ENCODE measurements at places on chromosomes 11 and 22.
A peak's percentile ranks its signal among the peaks of the same experiment; 100 is the strongest.

- no peak for DNase-seq
Observed at GRCh38 chr22:37967637-37968451, 14.3 kb downstream of the POLR2F start.

- no peak for DNase-seq
Observed at GRCh38 chr22:50315289-50316113, 8.1 kb upstream of the PLXNB2 start.

- no peak for DNase-seq
Observed at GRCh38 chr22:32073262-32073661, 30.2 kb downstream of the SLC5A1 start.

GRCh38 chr11:3161720-3162409 lies 3.2 kb downstream of the OSBPL5 start:
- DNase-seq: no peak

GRCh38 chr11:45079943-45080719 lies 66.3 kb upstream of the PRDM11 start:
- no peak for DNase-seq

GRCh38 chr22:28329186-28330073 lies 350.2 kb downstream of the TTC28 start:
- DNase-seq: no peak

DNA sequence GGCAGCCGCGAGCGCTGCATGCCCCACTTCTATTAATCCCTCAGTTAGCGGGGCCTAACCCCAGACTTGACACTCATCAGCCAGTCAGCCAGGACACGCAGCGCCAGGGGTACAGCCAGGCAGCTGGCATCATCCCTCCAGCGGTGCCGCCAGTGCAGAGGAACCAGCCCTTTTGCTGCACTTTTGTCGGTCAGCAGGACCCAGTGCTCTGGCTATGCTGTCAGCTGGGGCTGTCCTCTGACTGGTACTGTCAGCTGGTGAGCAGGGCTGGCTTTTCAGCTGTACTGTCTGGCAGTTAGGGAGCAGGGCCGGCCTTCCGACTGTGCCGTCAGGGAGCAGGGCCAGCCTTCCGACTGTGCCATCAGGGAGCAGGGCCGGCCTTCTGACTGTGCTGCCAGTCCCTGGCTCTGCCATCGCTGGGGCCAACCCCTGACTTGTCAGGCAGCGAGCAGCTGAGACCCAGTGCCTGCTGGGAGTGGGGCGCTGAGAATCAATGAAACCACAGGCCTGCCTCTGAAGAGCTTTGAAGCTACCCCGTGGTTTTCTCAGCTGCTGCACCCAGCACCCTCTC lies 115.4 kb downstream of the KIAA1671 start:
- DNase-seq: no peak

GRCh38 chr11:121163658-121164308 lies 62.7 kb downstream of the TECTA start:
- no peak for DNase-seq

DNA sequence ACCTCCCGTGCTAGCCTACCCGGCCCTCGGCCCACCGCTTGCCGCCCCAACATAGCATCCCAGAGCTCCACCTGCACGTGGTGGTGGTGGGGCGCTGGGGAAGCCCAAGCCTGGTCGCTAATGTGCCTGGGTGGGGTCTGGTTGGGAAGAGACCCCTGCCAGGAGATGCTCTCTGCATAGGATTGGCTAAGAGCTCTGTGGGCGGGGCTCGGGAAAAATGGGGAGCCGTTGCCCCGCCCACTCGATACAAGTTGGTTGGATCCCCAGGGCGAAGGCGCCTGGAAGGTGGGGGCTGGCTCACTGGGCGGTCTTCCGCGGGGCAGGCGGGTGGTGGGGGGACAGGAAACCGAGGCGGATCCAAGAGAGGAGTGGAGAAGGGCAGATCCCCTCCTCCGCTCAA lies 7.6 kb downstream of the LRRC10B start:
- DNase-seq: no peak

- DNase-seq: no peak
Observed at GRCh38 chr22:16776080-16776479, 49.1 kb downstream of the XKR3 start.

DNA sequence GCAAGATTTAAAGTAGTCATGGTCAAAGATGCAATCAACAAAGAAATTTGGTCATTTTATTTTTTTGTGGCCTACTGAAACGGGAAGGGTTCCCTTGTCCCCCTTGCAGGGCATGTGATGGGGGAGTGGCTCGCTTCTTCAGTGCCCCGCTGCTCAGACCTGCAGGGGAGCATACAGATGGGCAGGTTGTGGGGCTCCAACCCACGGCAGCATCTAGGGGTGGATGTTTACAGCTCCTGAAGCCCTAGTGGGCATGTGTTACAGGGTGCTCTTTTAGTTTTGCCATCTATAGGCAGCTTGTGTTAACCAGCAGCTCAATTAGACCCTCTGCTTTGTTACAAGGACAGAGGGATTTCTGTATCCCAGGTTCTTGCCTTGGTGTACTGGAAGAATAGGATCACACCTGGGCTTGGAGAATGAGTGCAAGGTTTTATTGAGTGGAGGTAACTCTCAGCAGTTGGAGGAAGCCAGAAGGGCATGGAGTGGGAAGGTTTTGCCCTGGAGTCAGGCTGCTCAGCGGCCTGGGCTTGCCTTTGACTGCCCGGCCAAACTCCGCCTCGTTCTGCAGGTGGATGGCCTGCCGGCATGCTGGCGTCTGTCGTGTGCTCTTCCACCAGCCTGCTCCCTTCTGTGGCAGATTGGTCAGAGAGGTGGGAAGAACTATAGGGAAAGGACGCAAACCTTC lies 9.4 kb downstream of the GSTP1 start:
- DNase-seq: no peak

DNA sequence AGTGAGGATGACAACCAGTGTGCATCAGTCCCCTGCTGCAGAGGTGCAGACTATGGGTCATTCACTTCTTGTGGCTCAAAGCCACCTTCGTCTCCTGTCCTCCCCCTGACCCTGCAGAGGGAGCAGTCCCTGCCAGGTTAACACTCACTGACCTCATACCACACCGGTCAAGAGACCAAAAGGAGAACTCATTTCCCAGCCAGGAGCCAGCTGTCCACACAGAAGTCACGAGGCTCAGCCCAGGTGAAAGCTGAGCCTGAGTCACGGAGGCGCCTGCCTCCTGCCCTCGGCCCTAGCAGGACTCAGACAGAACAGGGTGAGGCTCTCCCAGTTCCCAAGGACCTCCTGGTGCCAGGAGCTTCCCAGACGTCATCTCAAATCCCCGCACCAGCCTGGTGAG lies 103.7 kb downstream of the MN1 start:
- DNase-seq: no peak

GRCh38 chr11:6397636-6398035 lies 7.4 kb downstream of the SMPD1 start:
- no peak for DNase-seq

- DNase-seq: no peak
Observed at GRCh38 chr11:105220121-105220520, 80.6 kb upstream of the CARD18 start.

DNA sequence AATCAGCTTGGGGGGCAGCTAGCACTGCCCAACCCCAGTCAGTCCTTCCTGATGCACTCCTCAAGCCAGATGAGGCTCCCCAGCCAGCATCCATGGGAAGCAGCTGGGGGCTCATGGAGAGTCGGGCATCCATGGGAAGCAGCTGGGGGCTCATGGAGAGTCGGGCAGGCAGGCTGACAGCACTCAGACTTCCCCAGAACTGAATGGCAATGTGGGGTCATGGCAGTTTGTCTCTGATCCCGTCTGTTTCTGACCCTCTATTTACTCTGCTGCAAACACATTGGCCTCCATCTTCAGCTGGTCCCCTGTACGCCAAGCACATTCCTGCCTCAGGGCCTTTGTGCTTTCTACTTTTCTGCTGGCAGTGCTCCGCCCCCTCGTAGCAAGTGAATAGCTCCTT lies 314.8 kb downstream of the NTM start:
- DNase-seq: no peak

DNA sequence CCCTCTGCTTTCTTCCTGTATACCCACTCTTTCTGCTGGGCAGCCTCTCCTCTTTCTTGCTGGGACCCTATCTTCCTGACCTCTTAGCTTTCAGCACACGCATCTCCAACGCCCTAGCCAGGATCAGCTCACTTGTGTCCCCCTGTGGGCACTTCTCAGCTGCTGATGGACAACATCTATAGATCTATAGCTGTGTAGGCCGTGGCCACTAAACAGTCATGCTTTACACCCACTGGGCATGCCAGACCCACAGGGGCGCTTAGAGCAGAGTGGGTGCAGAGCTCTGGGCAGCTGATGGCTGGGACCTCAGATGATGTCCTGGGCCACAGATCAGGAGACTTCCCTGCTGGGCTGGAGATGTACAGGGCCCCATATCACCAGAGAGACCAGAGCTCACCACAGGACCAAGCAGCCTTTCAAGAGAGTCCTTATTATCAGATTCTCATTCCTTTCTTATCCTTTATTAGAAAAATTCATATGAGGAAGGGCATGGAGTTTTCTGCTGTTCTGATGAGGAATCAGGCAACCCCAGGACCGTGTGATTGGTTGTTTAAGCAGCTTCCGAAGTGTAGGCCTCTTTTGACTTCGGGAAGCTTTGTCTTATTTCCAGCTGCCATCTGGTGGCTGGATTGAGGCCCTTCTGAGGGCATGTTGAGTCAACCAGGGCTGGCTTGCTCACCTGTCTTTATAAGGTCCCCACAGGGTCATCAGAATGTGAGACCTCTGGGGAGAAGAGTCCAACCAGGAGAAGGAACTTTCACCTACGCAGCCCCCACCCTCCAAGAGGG lies 60.5 kb downstream of the OSBP2 start:
- peak; percentile 50 for DNase-seq

DNA sequence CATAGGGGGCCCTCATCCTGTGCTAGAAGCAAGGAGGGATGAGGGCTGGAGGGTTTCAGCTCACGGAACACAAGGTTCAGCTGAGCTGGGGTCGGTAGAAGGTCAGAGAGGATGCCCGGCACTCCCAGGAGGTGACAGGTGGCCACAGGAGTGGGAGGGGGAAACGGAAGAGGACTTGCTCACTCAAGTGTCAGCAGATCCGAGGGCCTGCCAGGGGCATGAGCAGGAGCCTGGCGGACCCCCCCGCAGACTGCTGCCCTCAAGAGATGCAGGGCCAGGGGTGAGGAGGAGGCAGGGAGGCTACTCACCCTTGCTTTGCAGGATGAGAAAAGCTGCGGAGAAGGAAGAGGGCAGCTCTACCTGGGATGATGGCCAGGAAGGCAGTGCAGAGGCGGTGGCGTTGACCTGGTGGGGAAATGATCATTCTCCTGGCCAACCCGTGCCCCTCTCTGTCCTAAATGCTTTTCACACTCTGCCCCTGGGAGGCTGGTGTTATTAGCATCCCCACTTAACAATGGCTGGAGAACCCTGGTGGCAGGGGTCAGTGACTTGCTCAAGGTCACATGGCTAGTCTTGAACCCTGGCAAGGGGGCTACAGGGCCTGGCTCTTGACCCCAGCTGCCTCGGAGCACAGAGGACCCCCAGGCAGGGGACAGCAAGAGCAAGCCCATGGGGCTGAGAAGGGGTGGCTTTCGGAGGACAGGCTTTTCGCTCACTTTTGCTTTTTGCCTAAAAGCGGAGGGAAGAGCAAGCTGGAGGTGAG lies 30.1 kb upstream of the CSNK1E start:
- no peak for DNase-seq

DNA sequence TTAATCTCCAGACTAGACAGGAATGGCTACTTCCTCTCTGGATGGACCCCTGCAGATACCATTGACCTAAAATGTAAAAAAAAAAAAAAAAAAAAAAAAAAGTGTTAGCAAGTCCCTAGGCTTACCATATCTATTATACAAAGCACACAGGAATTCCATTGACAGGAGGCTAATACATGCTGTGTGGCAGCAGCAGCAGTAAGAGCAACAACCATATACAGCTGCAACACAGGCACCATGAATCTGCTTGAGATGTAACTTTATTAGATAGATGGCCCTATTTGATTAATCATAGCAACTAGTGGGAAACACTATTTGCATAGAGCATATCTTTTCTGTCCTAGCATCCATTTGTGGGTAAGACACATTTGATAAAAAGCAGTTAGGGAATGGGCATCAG lies 1447.1 kb downstream of the FAM181B start:
- no peak for DNase-seq

- DNase-seq: no peak
Observed at GRCh38 chr11:133892584-133893380, 47.5 kb upstream of the SPATA19 start.

GRCh38 chr22:33922349-33922681 lies 2.0 kb upstream of the LARGE1 start:
- no peak for DNase-seq

DNA sequence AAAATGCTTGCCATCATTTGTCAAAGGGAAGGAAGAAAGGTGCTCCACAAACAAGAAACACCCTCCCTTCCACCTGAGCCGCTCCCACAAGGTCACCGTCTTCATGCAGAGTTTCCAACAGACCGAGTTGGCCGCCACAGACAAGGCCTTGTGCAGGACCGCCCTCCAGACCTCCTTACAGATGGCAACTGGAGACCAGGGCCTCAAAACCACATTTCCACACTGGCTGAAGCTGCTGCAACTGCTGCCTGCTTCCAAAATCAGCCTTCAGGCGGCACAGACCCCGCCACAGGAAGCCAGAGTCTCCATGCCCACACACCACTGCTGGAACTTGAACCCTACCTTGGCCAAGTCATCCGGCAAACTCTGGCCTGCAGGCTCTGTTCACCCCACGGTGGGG lies 6.3 kb downstream of the DEAF1 start:
- DNase-seq: no peak

DNA sequence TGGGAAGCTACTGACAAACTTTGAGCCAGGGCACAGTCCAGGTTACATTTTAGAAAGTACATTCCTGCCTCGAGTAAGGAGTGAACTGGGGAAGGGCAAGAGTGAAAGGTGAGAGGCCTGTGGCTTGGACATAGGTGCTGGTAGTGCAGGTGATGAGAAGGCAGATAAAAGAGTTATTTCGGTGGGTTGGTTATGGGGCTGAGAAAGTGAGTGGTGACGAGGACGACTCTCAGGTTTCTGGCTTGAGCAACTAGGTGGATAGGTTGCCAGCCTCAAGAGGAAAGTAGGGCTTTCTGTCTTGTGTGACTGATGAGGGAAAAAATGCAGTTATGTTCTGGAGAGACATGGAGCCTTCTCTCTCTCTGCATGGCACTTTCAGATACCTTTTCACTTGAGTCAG lies 3.7 kb downstream of the POLR2F start:
- no peak for DNase-seq

- DNase-seq: no peak
Observed at GRCh38 chr11:35667257-35667656, 4.7 kb downstream of the TRIM44 start.

- no peak for DNase-seq
Observed at GRCh38 chr11:73422886-73423285, 46.7 kb downstream of the RELT start.

- DNase-seq: no peak
Observed at GRCh38 chr11:2747248-2748027, 47.6 kb upstream of the KCNQ1OT1 start.
